ENCODE measurements at places on chromosomes 1 and 21.

- DNase-seq, result no peak
These were observed 9.9 kb upstream of the LRRC39 start for GRCh38 chr1:100187912-100188311.

DNA sequence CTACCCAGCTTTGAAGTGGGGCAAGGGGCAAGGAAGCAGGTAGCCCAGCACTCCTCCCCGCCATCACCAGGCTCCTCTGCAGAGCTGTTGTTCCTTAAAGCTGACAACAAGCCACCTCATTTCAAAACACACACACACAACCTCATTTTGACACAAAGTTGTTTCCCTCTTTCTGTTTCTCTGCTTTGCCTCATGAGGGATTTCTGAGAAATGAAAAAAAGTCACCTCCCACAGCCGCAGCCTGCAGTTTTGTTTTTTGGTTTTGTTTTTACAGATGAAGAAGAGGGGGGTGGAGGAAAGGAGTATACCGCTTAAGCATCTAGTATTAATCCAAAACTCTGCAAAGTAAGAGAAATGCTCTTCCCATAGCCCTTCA is 12.1 kb downstream of the MCL1 start:
- peak; percentile 49 for DNase-seq

DNA sequence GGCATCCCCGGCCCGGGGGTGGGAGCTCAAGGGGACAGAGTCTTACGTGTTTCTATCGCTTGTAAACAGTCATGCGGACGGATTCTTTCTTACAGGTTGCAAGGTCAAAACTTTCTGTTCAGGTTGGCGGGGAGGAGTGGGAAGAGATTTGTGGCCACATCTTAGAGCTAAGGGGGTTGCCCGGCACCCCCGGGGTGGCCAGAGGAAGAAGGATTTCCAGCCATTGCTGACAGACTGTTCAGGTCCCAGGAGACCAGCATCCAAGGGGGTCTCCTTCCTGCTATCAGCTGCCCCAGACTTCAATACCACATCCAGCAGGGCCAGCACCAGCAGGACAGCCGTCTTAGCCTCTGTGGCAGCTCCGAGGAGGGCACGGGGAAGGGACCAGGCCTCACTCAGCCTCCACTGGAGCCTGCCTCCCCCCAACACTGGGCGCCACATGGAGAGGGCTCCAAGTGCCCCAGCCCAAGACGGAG is 52.0 kb downstream of the KIF21B start:
- no peak for DNase-seq

GRCh38 chr1:244712669-244713068 is 59.7 kb downstream of the DESI2 start:
- DNase-seq, result no peak

DNA sequence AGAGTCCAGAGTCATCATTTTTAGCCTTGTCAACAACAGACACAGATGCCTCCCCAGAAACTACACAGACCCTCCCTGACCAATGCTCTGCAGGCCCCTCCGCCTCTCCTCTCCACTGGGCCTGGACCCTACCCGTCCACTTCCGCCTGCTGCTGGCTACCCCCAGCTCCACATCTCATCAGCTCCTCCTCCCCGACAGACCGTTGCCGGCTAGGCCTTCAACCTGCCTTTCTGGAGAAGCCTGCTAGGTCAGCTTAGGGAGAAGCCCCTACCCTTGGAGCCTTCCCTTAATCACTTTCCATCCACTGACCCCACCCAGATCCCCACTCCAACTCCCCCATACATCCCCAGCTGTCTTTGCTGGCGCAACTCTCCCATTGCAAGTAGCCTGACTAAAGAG is 1.4 kb downstream of the TRIM17 start:
- no peak for DNase-seq

DNA sequence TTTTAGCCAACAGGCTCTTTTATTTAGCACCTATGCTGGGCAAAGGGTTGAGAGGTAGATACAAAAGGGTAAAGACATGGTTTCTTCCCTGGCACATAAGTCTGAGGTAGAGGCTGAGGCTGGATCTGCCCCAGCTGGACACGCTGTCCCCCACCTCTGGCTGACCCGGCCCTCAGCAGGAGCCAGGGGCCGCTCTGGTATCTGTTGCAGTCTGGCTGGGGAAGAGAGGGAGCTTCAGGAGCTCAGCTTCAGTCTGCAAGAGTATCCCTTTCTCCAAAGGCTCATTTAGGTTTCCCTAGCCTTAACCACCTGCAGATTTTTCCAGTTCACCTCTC is 14.2 kb downstream of the BLACAT1 start:
- no peak for DNase-seq

DNA sequence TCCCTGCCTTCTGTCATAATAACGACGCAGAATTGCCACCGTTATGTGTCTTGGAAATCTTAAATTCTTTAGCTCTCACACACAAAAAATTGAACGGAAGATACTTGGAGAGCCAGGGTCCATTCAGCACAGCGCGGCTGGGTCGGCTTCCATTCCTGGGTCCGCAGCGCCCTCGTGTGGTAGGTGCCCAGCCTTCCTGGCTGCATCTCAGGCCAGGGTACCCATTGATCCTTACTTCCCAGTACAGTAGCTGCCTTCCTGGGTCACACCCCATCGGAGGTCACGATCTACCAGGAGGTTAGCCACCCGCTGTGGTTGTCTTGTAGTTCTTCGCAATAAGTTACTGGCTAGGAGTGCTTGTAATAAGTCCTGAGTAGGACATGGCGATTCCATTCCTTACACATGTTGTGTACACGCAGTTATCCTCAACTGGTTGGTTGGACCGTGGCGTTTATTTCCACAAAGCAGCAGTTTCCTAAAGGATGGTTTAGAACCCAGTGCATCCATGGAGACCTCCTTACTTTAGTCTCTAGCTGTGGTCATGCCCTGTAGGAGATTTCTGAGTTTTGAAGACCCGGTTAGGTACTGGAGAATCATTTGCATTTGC is 9.9 kb upstream of the MTARC1 start:
- DNase-seq, result peak; percentile 91

DNA sequence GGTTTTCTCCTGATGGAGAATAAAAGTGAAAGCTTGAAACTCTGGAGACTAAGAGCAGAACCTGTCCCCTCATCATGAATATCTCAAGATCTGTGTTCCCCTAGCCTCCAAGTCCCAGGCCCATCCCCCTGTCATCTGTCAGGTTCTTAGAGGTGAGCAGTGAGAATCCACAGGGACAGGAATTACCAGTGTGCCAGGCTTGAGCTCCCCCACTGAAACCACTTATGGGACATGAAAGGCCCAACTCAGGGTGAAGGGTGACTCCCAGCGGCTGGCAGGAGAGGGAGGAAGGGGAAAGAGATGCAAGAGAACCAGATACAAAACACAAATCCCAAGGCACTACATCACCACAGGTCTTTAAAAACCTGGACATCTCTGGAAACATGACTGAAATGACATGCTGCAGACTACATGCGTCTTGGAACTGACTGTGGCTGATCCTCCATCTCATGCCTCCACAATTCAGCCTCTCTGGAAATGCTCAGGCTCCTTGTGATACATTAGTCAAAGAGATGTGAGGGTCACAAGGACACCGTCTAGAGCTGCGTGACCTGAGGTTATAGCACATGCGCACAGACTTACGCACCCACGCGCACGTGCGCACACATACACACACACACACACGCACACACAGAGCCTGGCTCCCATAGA is 6.8 kb upstream of the LY9 start:
- DNase-seq, result peak; percentile 10

DNA sequence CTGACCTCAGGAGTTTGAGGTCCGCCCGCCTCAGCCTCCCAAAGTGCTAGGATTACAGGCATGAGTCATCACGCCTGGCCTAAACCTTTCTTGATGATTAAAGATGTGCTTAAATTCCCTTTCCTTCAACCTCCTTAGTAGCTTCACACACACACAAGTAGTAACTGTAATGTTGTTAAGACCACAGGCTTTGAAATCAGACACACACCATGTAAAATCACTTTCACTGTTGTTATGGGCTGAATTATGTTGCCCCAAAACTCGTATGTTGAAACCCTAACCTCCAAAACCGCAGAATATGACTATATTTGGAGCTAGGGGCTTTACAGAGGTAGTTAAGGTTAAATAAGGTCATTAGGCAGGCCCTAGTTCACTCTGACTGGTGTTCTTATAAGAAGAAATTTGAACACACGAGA is 180.2 kb downstream of the NR5A2 start:
- DNase-seq, result no peak

DNA sequence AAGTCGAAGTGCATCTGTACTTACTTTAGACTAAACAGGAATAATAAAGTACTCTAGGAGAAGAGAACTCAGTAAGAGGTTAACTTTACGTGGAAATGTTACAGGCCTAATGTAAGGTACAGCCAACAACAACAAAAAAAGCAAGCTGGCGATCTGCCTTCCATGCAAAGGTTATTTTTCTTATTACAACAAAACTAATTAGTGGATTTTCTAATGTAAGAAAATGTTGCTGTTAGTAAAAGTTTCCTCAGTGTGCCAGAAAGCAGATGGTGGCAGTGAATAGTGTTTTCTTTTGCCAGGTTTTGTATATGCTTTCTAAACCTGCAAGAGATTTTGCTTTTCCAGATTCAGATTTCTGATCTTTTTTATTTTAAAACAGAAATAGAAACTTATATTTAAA is 179.2 kb downstream of the NFIA start:
- DNase-seq, result no peak

DNA sequence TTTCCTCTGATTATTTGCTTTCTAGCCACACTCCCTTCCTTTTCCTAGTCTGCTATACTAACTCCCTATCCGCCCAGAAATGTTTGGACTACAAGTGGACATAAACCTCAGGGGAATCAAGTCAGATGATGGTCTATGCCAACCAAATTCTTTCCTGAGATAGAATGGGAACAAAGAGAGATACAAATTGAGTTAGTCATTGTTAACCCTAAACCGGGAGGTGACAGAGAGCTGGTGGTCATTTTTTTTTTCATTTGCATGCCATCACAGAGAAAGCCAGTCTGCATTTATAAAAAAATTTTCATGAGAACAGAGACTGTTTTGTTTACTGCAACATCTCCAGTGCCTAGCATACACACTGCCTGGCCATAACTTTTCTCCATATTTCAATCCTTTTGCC is 35.0 kb downstream of the MYSM1 start:
- DNase-seq, result no peak

GRCh38 chr1:229874609-229875008 is 192.4 kb upstream of the GALNT2 start:
- DNase-seq, result peak; percentile 50

GRCh38 chr1:232282498-232282897 is 347.4 kb downstream of the SIPA1L2 start:
- DNase-seq, result no peak

GRCh38 chr1:31781756-31782371 is 17.7 kb upstream of the ADGRB2 start:
- no peak for DNase-seq

GRCh38 chr1:194658090-194658439 is 1471.7 kb upstream of the B3GALT2 start:
- DNase-seq, result peak; percentile 19

DNA sequence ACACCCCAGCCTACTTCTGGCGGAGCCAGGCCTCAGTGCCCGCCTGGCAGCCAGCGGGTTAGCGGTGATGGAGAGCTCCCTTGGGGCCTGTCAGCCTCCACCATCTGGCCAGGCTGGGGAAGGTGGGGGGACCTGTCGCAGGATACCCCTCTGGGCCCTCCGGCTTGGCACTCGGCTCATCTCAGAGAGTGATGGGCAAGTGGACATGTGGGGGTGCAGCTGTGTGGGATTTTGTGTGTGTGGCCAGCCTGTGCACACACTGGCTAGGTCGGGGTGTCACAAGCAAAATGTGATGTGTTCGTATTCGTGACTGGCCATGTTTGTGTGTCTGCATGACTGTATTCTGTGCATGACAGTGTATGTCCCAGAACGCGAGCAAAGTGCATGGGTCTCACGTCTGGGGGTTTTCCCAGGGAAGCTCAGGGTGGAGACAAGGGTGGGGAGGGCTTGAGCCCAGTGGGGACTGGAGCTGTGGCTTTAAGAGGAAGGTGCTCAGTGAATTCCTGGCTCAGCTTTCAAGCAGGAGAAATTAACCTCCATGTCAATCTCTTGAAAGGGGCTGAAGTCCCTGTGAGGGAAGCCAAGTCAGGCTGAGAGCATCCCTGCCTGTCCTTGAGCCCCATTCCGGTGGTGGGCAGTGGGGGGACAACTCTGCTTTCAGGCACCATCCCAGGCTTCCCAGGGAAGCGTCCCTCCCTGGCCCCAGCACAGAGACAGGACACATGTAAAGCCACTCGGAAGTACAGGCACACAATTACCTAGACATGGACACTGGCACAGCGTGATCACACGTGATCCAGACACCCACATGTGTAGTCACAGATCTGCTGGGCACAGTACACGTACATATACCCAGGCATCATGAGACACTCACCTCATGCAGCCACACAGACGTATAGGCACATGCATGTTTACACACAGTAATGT is 21.1 kb upstream of the ADGRB2 start:
- no peak for DNase-seq

Data from DMS53 (cell line).